ENCODE measurements at places on chromosomes 7 and 10.

DNA sequence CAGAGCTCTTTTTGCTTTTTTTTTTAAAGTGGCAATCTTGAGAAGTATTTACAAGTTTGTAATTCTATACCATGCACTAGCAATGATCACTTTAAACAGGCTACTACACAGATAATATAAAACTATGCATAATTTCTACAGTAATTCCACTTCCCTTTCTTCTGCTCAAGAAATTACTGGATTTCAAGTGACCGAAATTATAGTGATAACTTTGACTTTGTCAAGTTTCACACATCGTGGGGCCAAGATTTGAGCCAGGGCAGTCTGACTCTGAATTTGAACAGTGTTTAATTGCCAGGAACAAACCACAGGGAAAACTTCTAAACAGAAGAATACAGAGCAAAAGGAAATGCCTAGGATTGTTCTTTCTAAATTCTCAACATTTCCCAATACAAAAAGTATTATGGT is 288.3 kb upstream of the MKLN1 start:
- DNase-seq: no peak

DNA sequence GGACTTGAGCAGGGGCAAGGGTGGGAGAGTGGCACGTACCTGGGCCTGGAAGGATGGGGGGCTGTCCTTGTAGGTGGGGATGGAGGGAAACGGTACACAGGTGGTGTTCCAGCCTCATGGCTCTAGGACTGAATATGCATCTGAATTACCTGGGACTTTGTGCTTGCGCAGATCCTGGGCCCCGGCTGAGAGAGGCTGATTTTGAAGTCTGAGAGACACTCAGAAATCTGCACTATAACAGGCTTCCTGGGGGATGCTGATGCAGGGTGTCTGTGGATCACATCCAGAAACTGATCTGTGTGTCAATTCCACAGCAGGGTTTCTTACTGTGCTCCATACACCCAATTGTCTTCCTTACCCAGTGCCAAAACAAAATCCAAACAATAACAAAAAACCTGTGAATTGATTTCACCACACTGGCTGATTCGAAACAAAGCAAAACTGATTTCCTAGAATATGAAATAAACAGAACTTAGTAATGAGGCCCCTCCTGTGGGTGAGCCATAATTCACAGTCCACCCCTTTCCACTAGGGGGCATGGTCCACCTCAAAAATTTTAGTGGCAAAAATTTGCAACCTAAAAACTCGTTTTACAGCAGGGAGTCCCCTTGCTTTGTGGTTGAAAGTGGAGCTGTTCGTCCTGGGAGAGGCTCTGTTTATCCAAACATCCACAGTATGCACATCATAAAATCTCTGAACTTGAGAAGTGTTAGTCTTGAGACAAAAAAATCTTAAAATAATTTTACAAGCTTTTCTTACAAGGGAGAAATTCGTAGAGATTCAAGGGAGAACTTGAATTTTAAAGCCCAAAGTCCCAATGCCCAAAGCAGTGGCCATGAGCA is 32.0 kb upstream of the PLEKHA1 start:
- DNase-seq: peak; percentile 18

GRCh38 chr7:99027241-99027640 is 116.7 kb downstream of the SMURF1 start:
- DNase-seq: no peak

- DNase-seq: no peak
These were observed 1.1 kb upstream of the ASB10 start for GRCh38 chr7:151188252-151188542.

GRCh38 chr10:135601-136464 is 578 bp downstream of the ZMYND11 start:
- peak; percentile 38 for DNase-seq

DNA sequence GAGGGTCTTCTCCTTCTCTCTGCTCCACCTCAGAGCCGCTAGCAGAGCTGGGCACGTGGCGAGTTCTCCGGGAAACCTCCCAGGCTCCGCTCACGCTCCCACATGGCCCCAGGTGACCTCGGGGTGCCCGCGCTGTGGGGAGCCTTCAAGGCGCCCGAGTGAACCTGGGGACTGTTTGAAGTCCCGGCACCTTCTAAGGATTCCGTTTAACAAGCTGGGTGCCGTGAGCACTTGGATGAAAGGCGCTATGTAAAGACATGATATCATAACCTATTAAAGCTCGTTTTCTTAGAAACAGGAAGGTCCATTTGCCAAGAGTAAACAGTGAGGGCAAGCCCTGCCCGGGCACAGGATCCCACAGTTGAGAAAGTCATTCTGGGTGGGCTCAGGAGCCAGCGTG is 15.8 kb upstream of the MYL10 start:
- DNase-seq: no peak

GRCh38 chr10:100710151-100710871 is 35.1 kb upstream of the PAX2 start:
- peak; percentile 55 for DNase-seq

GRCh38 chr10:70482982-70483760 is 4.6 kb downstream of the PALD1 start:
- DNase-seq: no peak

GRCh38 chr10:78933828-78934531 is 134.8 kb upstream of the ZMIZ1 start:
- no peak for DNase-seq

All from neural crest cell (in vitro differentiated cells).